Right atrium auricular region (tissue), 2 donors: ENCODE measurements at places on chromosomes 6 and 20. TPM values are rescaled to one million over a fixed set of nuclear protein-coding genes. Genes with fewer than 3 reads are reported as not detected.
A peak's percentile ranks its signal among the peaks of the same experiment; 100 is the strongest.

RUNX2 gene
- total RNA-seq: 0.55 TPM

SLC17A3 gene
- total RNA-seq: not detected

TFAP2A gene
- 0.12 TPM for total RNA-seq

FHL5 gene
- 13.8 TPM for total RNA-seq

SPTLC3 gene
- total RNA-seq: 4.2 TPM

MOCS1 gene
- total RNA-seq: 18.7 TPM

GRCh38 chr6:164039954-164040375, 625.4 kb downstream of the QKI start:
- H3K4me1 ChIP-seq: no peaks in the 10 kb centered on the region
- DNase-seq: no peak
- no peak overlapping the region for H3K27ac ChIP-seq
- no peaks in the 10 kb centered on the region for H3K27me3 ChIP-seq

- no peak for DNase-seq
- H3K4me3 ChIP-seq: no peak overlapping the region
- H3K27ac ChIP-seq: no peak overlapping the region
- H3K4me1 ChIP-seq: no peaks in the 10 kb centered on the region
- no peaks in the 10 kb centered on the region for H3K36me3 ChIP-seq
Observed at GRCh38 chr6:166644681-166645080, 17.6 kb upstream of the RPS6KA2 start.

DNA sequence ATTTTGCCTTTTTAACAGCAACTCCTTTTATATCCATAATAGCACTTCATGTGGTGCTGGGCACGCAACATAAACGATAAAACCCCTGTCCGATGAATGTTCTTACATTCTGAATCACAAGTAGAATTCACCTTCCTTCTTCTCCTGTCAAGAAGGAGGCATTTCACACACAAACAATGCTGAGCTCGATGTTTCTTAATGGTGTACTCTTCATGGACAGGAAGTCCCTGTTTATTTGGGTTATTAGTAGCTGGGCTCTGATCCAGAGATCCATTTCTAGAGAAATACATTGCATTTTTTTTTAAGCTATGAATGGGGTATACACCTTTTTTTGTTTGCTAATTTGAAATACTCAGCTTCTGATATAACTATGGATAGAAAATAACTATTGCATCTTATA, 82.4 kb downstream of the PPP1R3G start:
- no peak for DNase-seq
- no peak overlapping the region for H3K27ac ChIP-seq
- no peaks in the 10 kb centered on the region for H3K27me3 ChIP-seq
- no peaks in the 10 kb centered on the region for H3K36me3 ChIP-seq
- no peak overlapping the region for H3K4me3 ChIP-seq

DNA sequence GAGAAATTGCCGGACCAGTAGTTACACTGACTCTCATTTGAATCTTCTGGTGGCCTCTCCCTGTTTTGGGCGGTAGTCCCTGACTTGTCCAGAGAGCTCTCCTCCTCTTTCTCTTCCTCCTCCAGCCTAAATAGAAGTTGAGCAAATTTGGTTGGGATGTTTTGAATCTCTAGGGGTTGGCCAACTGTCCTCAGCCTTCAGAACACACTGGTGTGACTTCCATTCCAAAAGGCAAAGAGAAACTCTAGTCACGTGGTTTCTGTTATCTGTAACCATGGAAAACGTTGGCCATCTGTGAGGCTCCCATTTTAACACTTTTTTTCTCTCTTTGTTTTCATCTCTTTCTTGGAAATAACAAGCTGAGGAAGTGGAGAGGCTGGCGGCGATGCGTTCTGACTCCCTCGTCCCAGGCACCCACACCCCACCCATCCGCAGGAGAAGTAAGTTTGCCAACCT, 275.3 kb downstream of the TBC1D7 start:
- no peaks in the 10 kb centered on the region for H3K36me3 ChIP-seq
- no peaks in the 10 kb centered on the region for H3K4me1 ChIP-seq
- no peak for DNase-seq
- H3K27ac ChIP-seq: no peak overlapping the region
- H3K4me3 ChIP-seq: no peak overlapping the region

GRCh38 chr6:15550546-15551123, 112.2 kb downstream of the DTNBP1 start:
- H3K4me1 ChIP-seq: no peaks in the 10 kb centered on the region
- no peak for DNase-seq
- H3K36me3 ChIP-seq: no peaks in the 10 kb centered on the region
- no peak overlapping the region for H3K4me3 ChIP-seq

DNA sequence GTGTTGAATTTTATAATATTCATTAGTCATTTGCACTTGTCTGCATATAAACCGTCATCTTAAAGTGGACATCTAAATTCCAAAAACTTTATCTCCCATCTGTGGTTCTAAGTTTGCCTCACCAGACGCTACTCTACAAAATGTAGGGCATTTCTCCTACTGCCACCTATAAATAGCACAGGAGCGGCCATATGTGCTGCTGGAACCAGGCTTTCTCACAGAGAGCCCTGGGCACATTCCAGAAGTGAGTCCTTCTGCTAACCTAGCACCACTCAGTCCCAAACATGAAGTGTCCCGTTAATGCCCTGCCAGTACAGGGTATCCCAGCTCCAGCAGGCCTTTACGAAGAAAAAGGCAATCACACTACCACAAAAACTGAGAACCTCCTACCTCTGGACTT, 153.7 kb downstream of the TMEM242 start:
- no peak for DNase-seq
- H3K27me3 ChIP-seq: no peaks in the 10 kb centered on the region
- no peak overlapping the region for H3K4me3 ChIP-seq
- H3K27ac ChIP-seq: peak overlapping the region; percentile 15
